ENCODE measurements at places on chromosomes 11 and 22. TPM values are rescaled to one million over a fixed set of nuclear protein-coding genes. Genes with fewer than 3 reads are reported as not detected.

GRCh38 chr11:72989727-72990126, 152.4 kb downstream of the FCHSD2 start:
- H3K36me3 ChIP-seq: peaks cover under 1% of the 10 kb centered on the region
- no peak overlapping the region for H3K4me3 ChIP-seq
- DNase-seq: no peak
- H3K27me3 ChIP-seq: no peaks in the 10 kb centered on the region

DNA sequence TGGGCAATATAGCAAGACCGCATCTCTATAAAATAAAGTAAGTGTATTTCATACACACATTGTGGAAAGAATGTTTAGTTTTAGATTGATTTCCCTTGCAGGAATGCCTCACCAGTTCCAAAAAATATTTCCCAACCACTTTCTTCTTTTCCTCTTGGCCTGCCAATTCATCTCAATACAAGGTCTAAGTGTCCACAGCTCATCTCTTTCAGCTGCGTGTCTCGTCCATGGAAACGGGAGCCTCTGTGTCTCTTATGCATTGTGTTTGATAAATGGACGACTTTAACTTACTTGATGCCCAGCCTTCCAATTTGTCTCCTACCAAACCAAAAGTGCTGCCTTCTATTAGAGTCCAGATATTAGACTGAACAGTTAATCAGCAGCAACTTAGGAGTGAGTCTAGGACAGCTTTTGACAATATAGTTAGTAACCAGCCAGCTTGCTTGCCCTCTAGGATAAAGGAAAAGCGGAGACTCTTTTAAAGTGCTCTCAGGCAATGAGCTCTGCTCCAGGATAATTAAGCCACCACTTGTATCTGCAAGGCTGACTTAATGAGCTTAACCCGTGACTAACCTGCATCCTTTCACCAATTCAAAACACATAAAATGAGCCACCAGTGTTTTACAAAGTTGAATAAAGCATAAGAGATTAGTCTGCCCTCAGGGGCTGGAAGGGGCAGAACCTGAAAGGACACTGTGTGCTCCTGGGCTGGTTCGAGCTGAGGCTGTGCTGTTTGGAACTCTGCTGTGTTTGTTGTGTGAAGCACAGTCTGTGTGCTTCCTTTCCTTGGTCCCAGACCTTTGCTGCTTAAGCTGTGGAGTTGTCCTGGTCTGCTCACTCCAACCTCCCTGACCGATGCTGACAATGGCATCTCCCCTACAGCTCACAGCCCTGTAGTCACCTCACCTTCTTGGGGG, 27.5 kb downstream of the FBXO7 start:
- H3K27ac ChIP-seq: no peak overlapping the region
- H3K27me3 ChIP-seq: no peaks in the 10 kb centered on the region
- peak; percentile 5 for DNase-seq
- H3K4me1 ChIP-seq: no peaks in the 10 kb centered on the region

APOA4 gene
- not detected for total RNA-seq

GGTLC2 gene
- total RNA-seq: not detected

TRIM48 gene
- not detected for total RNA-seq

Data from A673 (cell line).